HAP-1 (cell line): ENCODE measurements at places on chromosomes 4 and X.

DNA sequence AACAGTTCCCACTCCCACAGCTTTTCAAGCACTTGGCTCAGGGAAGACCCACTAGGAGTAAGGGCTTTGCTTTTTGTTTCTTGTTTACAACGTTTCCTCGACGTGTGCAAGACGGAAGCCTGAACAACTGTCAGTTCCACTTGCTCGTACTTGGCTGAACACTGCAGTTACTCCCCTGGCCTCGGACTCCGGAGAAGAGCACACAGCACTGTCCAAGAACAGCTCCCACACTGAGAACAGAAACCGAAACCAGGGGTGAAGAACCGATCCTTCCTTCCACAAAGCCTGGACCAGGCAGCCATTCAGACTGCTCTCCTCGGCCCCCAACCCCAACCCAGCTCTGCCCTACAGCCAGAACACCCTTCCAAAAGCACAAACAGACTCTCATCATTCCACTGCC lies 25.5 kb downstream of the IRF2 start:
- DNase-seq = no peak

DNA sequence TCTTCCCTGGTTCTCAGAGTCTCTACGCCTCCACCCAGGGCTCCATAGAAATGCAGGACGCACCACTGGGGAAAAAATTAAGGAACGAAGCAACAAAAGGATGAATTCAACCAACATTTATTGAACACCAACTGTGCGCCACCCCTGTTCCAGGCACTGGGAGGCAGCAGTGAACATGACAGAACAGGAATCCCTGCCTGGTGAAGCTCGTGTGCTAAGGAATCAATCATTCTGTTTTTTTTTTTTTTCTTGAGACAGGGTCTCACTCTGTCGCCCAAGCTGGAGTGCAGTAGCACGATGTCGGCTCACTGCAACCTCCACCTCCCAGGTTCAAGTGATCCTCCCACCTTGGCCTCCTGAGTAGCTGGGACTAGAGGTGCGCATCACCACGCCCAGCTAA lies 1.9 kb upstream of the FTSJ1 start:
- DNase-seq = peak; percentile 73

DNA sequence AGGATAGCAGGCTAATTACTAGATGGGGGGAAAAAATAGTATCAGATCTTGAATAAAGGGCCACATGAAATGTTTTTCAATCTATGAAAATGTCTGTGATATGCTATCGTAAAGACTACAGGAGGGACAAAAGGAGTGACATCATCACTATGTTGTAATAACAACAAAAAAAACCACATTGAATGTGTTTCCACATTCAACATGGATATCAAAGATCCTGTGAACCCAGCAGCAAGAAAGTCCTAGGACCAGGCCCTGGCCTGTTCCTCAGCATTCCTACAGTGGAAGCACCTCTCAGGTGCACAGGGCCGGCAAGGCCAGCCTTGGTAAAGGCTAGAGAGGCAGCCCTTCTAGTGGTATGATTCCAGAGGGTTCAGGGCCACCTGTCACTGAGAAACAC lies 118.3 kb downstream of the RELL1 start:
- DNase-seq = no peak

DNA sequence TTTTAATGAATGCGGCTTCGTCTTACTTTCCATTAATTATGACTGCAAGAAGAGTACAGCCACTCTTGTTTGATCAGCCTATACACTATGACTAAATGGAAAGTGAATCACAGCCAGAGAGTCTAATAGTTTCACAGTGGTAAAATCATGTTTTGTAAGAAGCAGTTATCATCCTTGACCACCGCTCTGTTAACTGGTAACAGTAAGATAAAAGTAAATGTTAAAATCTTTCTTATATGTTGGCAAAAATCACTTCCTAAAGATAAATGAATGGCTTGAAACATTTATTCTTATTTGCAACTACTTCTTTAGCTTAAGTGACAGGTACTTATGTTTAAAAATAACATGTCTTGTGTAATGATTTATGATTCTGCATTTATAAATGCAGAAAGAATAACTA lies 13.2 kb downstream of the GALNT7 start:
- no peak for DNase-seq

GRCh38 chr4:123419885-123420755 lies 23.5 kb downstream of the SPRY1 start:
- no peak for DNase-seq

DNA sequence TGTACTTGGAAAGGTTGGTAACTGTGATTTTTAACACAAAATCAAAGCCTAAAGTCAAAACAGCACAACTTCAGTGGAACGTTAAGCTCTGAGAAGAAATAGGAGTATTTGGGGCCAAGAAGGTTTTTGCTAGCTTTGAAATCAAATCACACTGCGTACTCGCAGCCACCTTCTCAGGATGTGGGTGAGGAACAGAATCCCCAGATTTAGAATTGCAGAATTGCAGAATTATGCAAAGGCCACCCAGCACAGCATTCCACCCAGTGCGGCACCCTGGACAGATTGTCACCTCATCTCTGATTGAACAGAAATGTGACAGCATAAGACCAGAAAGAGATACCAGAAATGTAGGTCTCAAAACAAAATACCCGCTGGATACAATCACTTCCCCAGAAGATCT lies 181.1 kb downstream of the DHX15 start:
- DNase-seq = no peak

DNA sequence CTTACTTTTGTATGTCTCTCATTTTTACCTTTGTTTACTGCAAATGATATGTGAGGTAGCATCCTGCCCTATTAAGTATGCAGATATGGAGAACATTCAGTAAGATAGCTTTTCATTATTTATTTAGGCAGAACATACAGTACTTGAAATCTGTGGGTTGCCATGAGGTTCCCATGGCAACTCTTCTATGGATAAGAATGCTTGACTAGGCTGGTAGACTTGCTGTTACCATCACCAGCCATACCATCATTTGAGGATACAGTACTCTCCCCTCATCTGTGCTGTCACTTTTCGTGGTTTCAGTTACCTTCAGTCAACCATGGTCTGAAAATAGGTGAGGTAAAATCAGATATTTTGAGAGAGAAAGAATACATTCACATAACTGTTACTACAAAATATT lies 56.7 kb downstream of the NAF1 start:
- no peak for DNase-seq

DNA sequence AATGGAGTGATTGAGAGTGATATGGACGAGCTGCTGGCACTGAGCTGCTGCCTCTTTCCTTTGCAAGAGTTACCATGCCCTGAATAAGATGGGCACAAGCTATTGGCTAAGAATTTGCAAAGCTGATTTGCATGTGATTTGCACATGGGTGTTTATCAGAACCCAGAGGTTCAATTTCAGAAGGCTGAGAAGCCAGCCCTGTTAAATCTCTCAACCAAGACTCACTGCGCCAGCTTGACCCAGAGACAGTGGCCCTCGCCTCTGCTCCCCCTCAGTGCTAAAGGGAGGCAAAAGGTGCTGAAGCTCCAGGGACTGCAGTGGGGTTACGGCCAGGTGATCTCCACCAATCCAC lies 701 bp downstream of the ARHGAP4 start:
- no peak for DNase-seq

DNA sequence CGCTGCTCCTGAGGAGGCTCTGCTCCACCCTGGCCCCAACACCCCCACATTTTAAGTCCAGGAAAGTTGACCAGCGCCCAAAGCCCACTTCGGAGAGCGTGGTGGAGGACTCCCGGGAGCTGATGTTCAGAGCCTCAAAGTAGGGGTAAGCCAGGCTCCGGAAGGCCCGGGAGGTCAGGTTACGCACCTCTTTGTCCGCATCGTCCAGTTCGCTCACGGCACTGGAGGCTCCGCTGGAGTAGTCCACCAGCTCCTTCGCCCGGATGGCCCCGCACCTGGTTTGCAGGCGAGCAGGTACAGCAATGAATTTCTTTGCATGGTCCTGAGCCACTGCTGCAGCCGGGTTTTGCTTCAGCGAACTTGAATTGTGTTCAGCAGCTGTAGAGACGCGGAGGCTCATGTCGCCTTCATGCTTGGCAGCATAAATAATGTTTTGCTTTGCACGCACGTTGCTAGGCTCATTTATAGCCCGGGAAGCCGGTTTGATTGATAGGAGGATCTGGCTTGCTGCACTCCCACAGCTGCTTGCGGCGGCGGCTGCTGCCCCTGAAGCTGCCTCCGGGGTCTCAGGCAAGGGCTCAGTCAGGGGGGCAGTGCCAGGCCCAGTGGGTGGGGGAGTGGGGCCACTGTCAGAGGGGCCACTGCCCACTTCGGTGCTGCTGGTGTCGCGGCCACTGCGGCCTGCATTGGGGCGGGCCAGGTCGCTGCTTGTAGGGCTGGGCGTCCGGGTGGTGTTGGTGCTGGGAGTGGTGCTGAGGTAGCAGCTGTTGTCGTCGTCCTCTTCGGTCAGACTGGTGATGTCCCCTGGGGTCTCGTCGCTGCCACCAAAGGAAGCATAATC lies 4.8 kb downstream of the C4orf54 start:
- no peak for DNase-seq

- no peak for DNase-seq
Observed at GRCh38 chr4:55543858-55544257, 2.9 kb downstream of the CLOCK start.

DNA sequence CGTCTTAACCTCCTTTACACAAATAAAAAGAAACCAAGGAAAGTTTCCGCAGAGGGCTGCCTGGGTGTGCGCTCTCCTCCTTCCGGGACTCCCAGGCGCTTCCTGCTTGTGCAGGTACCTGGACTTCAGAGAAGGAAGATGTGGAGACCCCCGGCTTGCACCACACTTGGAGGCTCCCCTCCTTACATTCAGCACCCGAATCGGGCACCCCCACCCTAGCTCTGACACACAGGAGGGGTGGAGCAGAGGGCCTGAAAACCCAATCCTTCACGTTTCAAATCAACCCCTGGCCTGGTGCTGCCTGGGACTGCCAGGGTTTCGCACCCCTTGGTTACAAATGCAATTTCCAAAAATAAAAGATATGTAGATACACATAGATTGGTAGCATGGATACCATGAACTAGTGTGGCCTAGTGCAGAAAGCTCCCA lies 3.1 kb downstream of the NKX3-2 start:
- no peak for DNase-seq

- no peak for DNase-seq
Observed at GRCh38 chr4:147220833-147221232, 260.1 kb upstream of the EDNRA start.

DNA sequence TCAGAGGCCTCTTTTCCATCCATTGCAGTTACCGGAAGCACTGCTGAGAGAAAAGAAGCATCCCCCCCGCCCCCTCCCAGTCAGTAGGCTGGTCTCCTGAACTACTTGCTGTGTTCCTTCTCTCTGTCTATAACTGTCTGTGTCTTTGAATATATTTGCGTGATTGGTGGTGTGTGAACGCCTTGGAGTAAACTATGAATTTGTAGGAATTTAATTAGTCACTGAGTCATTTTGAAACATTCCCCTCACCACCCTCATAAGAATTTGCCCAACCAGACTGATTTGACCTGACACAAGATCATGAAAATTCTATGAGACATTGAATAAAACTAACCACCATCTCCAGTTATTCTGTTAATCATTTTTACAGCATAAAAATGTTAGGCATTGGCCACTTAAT lies 6.7 kb upstream of the NXF3 start:
- DNase-seq = no peak

DNA sequence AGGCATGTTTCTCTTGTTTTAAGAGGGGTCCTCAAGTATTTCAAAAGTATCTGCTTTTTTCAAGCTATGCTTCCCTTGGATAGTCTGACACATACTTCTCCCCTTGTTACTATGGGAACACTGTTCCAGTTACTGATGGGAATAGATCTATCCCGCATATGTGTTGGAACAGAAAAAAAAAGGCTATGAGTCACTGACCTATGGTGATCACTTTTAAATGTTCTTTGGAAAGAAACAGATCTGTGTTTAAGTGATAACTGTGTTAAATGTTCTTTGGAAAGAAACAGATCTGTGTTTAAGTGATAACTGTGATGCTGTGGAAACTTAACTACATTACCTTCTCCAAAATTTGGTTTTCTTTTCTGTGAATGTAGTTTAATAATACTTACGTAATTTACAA lies 303.2 kb downstream of the TEX13C start:
- DNase-seq = no peak

DNA sequence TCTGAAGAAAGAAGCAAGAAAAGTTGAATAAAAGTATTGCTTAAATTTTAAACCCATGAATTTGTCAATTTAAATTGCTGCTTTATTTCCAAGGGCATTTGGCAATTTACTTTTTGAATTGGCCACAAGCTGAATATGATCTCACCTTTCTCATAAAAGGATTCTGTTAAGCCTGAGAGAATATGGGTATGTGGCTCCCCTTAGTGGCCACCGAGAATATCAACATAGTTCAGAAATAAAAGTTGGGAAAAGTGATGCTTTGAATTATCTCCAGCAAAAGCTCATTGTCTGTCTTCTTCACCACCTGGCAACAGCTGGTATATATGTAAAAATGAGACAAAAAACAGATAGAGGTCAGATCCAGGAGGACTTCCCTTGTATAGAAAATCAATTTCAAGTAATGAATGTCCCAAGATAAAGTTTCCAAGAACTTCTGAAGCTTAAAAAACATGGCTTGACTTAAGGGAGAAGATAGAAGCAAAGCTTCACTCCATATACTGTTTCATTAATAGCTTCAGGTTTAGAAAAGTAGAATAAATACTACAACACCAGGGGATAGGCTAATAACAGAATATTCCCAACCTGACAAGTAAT lies 290.7 kb upstream of the FAM241A start:
- DNase-seq = peak; percentile 60

- peak; percentile 46 for DNase-seq
Observed at GRCh38 chrX:133983256-133983973, 2.0 kb downstream of the GPC3 start.

GRCh38 chr4:169258141-169258540 lies 12.6 kb downstream of the SH3RF1 start:
- no peak for DNase-seq

- no peak for DNase-seq
Observed at GRCh38 chr4:100062921-100063320, 112.8 kb upstream of the H2AZ1 start.

GRCh38 chrX:150352581-150352980 lies 10.5 kb upstream of the MAMLD1 start:
- no peak for DNase-seq

GRCh38 chr4:577499-578450 lies 1.7 kb upstream of the TMEM271 start:
- DNase-seq = peak; percentile 39

DNA sequence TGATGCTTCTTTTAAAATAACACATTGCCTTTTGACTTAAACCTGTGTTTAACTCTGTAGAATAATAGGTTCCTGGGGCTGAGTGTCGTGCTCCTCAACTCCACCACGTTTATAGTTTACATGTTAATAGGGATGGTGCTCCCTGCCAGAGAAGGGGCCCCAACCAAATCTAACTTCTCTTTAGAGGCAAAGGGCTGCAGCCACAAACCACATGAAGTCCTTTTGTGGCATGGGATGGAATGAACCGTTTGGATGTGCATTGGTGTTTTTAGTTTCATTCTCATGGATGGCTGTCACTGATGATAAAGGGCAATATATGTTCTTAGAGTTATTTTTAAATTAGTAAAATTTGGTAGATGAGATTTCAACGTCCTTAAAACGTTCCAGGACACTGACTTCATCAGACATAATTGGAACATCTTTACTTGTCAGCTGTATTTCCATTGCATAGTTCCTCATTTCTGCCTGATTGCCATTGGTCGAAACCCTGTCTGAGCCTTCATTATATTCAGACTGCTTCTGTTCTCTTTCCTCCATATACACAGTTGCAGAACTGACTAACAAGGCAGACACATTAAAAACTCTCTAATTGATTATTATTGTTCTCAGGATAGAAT lies 60.4 kb upstream of the HPF1 start:
- DNase-seq = no peak

- no peak for DNase-seq
Observed at GRCh38 chr4:118367361-118367760, 14.6 kb upstream of the PRSS12 start.
